ENCODE measurements at places on chromosomes 3 and 15. TPM values are rescaled to one million over a fixed set of nuclear protein-coding genes. Genes with fewer than 3 reads are reported as not detected.

GRCh38 chr3:45559560-45560118 is 34.9 kb upstream of the LIMD1 start:
- H3K27me3 ChIP-seq: no peaks in the 10 kb centered on the region
- no peak for DNase-seq
- no peak overlapping the region for H3K27ac ChIP-seq

DNA sequence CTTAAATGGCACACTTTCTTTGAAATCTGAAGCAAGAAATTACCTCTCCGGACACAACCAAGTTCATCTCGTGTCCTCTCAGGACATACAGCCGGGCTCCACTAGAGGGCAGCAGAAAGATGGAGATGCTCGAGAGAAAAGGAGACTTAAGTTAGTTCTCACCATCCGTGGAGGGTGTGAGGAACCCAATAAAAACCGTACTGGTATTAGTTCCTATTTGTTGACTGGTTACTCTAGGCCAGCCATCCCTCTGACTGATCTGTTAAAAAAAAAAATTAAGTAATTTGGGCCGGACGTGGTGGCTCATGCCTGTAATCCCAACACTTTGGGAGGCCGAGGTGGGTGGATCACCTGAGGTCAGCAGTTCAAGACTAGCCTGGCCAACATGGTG is 7.9 kb upstream of the CYP11A1 start:
- no peaks in the 10 kb centered on the region for H3K36me3 ChIP-seq
- peak overlapping the region; percentile 28 for H3K27ac ChIP-seq
- H3K27me3 ChIP-seq: peaks cover 10% of the 10 kb centered on the region
- DNase-seq: peak; percentile 87

Gene CACNA2D3
- not detected for total RNA-seq

Gene SPATA12
- total RNA-seq: not detected

DNA sequence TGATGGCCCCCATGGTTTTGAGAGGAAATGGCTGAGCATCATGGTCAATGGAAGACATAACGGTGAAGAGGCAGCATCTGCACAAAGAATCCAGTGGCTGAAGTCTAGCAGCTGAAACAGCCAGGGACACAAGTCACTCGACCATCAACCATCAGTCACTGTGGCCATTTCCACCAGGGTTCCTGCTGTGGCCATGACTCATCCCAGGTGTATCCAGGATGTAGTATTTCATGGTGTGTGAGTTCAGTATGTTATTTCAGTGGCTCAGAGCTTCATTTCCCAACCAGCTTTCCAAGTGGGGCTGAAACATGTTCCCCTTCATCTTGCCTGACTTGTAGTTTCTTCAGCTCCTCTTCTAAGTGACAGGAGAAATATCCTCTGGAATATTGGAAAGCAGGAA is 47.8 kb upstream of the WNT5A start:
- H3K27ac ChIP-seq: no peak overlapping the region
- no peaks in the 10 kb centered on the region for H3K27me3 ChIP-seq
- H3K4me3 ChIP-seq: no peak overlapping the region

Data from natural killer cell treated with Interleukin-12 subunit alpha and Interleukin-12 subunit beta and Interleukin-15 and Interleukin-18, amount 100 ng/mL, for 72 hours (primary cell).